ENCODE measurements at places on chromosomes 2 and 18.

DNA sequence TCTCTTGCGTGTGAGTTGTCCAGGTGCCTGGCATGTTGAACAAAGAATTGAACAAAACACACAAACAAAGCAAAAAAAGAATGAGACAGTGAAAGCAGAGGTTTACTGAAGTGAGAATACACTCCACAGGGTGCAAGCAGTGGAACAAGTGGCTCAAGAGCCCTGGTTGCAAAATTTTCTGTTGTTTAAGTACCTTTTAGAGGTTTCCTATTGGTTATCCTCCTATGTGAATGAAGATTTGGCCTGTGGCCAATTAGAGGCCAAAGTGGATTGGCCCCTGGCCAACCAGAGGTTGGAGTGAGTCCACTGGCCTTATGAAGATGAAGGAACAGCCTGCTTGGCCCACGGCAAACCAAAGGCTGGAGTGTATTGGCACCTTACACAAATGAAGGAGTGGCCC is 1188.5 kb upstream of the NRXN1 start:
- DNase-seq: no peak

- peak; percentile 99 for DNase-seq
These were observed 224.3 kb downstream of the ANAPC1 start for GRCh38 chr2:111659361-111660333.

- DNase-seq: peak; percentile 59
These were observed 177.7 kb upstream of the ZC3H15 start for GRCh38 chr2:186308347-186308746.

GRCh38 chr2:146814971-146815370 is 1029.9 kb upstream of the ACVR2A start:
- peak; percentile 60 for DNase-seq

DNA sequence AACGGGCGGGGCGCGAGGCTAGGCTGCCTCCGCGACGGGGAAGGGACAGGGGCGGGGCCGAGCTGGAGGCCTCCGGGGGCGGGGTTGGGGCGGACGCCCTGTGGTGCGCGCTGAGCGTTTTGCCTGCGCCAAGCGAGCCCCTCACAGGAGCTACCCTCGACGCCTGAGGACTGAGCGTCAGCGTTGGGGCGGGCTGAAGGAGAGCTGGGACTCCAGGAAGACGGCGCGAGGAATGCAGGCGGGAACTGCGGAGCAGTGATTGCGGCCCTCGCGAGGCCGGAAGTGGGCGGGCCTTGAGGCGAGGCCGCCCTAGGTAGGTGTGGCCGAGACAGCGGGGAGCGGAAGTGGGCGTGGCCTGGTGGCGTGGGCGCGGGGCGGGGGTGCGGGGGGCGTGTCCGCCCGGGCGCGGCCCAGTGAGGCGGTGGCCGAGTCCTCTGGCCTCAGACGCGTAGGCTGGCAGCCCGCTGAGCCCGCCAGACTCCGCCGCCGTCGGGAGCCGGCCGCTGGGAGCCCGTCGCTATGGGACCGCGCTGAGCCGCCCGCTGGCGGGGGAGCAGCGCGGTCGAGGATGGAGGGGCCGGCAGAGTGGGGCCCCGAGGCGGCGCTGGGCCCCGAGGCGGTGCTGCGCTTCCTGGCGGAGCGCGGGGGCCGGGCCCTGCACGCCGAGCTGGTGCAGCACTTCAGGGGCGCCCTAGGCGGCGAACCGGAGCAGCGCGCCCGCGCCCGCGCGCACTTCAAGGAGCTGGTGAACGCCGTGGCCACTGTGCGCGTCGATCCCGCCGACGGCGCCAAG is at the start of the genes SEPTIN10 and SOWAHC:
Gene SEPTIN10 (minus strand): TSS at position 45 of the 793 bp plus-strand sequence. CDS start 139 bp downstream, outside the sequence.
Gene SOWAHC (plus strand): TSS at position 443 of the 793 bp plus-strand sequence. CDS start 126 bp downstream, at position 569.
- peak; percentile 99 for DNase-seq

- no peak for DNase-seq
These were observed 132.2 kb downstream of the AKAIN1 start for GRCh38 chr18:5064841-5065370.

- peak; percentile 55 for DNase-seq
These were observed 20.5 kb upstream of the ZNF236 start for GRCh38 chr18:76801567-76802505.

GRCh38 chr2:106124106-106124756 is 69.9 kb downstream of the UXS1 start:
- DNase-seq: no peak

- DNase-seq: peak; percentile 59
These were observed 289.2 kb downstream of the TNS1 start for GRCh38 chr2:217713395-217714286.

GRCh38 chr2:229419158-229419557 is 148.1 kb upstream of the PID1 start:
- no peak for DNase-seq

DNA sequence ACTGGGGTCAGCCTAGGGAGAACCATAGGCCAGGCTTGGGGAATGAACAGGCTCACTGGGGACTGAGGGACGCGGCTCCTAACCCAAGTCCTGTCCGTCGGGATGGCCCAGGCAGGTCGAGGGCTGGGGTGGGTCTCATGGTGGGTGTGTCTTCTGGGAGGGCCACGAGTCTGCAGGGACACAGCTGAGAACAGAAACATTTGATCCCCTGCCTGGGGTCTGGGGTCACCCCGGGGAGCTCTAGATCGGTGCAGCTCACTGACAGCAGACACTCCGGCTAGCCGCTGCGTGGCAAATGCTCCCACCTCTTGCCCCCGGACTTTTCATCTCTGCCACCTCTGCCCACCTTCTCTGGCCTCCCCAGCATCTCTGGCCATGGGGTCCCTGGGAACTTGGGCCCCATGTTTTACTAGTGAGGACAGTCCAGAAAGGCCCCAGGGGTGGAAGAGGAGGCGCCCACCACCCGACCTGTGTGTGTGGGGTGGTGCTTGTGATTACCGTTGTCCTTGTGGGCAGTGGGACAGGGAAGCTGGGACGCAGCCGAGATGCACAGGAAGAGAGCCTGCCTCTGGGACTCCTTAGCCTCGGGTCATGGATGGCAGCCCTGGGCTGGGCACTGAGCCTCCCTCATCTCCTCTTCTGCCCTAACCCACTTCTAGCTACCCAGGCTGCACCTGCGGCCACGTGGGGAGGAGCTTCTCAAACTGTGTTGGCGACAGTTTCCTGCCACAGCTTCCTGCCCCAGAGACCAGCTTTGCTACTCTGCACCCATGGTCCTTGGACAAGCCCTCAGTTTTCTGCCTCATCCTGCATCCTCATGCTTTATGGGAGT is 4.9 kb downstream of the ZAP70 start:
- DNase-seq: no peak

- DNase-seq: no peak
These were observed 777.2 kb upstream of the TMEFF2 start for GRCh38 chr2:192971981-192972380.

DNA sequence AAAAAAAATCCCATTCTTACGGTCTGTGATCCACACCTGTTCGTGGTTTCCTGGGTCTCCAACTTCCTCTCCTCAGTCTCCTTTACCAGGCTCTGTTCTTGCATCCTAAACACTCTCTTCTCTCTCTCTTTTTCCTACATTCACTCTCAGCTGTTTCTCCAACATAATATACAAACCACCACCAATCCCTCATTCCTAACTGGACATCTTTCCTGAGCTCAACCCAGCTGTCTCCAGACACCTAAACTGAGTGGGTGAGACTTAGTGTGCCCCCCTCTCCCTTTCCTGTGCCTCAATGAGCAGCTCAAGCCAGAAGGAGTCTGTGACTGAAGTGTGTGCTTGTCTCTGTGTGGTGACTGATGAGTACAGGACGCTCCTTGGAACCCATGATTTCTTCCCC is 59.4 kb downstream of the LIPG start:
- no peak for DNase-seq

DNA sequence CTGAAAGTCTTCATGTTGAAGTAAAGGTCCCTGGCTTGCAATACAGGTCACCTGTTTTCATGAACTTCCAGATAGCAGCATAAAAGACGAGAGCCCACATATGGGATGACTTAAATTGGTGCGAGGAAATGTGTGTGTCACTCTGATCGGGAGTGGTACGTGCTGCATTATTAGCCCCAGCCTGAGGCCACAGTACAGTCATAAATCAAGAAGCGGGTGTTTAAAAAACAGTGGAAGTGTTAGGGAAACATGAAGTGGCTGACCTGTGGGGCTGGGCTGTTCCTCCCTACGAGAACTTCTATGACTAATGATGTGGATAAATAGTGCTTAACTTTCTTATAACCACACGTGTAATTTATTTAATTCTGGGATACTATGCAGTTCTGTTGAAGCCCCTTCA is 24.4 kb downstream of the RDH14 start:
- DNase-seq: peak; percentile 47

GRCh38 chr2:216536734-216537210 is 38.1 kb downstream of the RPL37A start:
- DNase-seq: no peak

DNA sequence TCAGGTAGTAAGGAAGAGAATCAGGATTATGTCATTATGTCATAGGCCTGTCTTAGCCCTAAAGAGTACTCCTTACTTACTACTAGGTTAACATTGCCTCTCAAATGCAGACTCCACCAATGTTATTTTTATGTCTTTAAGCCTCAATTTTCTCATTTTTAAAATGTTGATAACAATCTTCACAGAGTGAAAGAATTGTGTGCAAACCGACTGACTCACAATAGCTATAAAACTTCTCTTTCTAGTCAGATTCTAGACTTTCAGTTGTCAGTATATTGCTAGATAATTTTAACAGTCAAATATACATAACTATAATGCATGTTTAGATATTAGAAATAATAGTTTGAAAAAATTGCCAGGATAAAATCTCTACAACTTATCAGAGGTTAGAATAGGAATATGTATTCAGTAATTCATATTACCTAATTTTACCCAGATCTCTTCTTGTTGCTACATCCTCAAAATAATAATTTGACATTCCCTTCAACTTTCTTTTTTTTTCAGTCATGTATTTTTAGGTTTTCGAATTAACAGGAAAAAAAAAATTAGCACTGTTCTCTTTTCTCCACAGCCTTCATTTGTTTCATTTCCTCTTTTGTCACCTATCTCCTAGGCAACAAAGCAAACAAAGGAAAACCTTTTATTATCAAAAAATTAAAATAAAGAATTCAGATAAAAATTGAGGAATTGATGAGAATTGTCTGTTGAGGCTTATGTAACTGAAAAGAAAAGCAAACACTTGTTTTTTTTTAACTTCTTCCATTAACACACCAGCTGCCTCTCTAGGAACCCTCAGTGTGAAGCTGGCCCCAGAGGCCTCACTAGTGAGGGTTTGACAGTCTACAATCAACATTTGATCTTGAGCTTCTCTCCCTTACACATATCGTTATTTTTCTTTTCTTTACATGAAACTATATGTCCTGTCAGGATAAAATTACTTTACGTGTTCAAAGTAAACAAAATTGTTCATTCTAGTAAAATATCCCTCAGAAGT is 279.0 kb downstream of the CALCRL start:
- DNase-seq: no peak

DNA sequence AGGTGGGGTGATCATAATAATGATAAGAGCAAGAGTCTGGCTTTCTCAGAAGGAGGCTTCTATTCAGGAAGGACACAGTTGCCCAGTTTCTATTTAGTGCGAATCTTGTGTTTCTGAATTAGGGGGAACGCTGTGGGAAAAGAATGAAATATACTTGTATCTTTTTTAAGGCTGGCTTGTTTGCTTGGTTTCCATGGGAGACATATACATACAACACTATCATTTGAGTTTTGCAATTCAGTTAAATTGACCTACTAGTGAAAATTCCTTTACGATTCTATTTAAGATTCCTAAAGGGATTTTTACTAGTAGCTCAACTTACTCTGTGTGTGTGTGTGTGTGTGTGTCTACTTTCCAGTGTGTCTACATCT is 24.7 kb upstream of the ANKRD62 start:
- DNase-seq: no peak

GRCh38 chr2:127776122-127776780 is 34.7 kb downstream of the WDR33 start:
- DNase-seq: no peak

DNA sequence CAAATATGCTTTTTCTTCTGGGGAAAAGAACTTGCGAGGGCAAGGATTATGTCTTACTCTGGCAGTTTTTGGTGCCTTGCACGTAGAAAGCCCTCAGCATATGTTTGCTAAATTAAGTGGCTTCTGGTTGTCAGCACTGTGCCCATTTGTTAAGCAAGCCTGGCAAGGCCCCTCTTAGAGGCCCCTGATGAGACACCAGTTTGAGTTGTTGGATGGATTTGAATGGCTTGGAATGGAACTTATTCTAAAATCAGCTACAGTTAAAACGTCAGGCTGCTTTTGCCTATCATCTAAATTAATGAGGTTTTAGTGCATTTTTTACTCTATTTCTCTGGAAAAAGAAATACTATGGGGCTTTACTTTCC is 28.2 kb downstream of the TMEM182 start:
- DNase-seq: no peak

GRCh38 chr2:152407204-152407721 is 72.3 kb downstream of the FMNL2 start:
- DNase-seq: peak; percentile 66

DNA sequence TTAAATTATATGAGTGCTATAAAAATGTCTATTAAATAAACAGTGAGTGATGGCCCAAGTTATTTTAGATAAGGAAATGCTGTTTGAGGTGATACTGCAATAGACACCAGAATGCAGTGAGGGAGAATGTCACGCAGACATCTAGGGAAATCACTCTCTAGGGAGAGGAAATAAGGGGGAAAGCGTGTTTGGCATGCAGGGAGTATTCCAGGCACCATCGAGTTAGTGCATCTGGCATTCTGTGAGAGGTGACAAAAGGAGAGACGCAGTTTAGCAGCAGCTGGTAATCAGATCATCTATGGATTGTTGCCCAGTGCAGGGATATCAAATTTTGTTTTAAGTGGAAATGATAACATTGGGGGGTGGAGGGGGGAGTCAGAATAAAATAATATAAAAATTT is 175.4 kb upstream of the NETO1 start:
- DNase-seq: no peak

DNA sequence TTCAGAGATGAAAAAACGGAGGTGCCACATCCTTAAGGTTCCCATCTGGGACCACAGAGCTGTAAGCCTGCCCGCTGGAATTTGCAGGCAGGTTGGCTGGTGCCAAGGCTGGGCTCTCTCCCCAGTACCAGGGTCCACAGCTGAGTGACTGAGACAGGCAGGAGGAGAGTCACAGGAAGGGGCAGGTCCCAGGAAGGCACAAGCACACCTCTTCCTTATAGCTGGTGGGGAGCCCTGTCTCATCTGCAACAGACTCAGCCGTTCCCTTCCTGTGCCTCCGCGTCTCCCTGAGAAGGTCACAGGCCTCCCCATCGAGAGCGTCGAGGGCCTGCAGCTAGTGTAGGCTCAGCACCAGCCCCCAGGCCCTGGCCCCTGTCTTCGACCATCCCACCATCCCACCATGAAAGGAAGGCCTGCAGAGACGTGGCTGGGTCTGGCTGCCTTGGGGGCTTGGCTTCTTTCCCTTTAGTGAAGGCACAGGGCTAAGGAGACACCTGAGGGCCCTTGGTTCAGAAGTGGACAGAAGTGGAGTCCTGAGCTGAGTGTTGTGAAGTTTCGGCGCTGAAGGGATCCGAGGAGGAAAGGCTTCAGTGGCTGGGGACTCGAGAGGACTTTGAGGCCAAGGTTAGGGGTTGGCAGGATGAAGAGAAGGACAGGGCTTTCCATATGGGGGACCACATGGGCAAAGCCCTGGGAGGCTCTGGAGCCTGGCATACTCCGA is 26.8 kb downstream of the GLI2 start:
- no peak for DNase-seq

GRCh38 chr2:181985632-181986205 is at the start of gene PPP1R1C:
PPP1R1C (plus strand) TSS chr2:181985853; CDS start chr2:181986111, 258 bp downstream.
- DNase-seq: no peak
